ENCODE measurements at places on chromosomes 7 and 10.

DNA sequence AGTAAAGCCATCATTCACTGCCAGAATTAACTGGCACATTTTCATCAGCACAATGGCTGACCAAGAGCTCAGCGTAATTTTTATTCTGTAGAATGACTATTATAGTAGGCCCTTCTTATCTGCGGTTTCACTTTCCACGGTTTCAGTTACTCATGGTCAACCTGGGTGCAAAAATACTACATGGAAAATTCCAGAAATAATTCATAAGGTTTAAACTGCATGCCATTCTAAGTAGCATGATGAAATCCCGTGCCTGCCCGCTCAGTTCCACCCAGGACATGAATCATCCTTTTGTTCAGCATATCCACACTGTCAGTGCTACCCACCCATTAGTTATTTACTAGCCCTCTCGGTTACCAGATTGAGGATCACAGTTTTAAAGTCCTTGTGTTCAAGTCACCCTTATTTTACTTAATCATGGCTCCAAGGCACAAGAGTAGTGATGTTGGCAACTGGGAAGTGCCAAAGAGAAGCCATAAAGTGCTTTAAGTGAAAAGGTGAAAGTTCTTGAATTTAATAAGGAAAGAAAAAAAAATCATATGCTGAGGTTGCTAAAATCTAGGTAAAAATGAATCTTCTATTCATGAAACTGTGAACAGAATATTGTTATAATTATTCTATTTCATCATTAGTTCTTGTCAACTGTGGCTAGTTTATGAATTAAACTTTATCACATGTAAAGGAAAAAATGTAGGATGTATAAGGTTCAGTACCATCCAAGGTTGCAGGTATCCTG, 204.9 kb downstream of the DOCK4 start:
- no peak for DNase-seq

DNA sequence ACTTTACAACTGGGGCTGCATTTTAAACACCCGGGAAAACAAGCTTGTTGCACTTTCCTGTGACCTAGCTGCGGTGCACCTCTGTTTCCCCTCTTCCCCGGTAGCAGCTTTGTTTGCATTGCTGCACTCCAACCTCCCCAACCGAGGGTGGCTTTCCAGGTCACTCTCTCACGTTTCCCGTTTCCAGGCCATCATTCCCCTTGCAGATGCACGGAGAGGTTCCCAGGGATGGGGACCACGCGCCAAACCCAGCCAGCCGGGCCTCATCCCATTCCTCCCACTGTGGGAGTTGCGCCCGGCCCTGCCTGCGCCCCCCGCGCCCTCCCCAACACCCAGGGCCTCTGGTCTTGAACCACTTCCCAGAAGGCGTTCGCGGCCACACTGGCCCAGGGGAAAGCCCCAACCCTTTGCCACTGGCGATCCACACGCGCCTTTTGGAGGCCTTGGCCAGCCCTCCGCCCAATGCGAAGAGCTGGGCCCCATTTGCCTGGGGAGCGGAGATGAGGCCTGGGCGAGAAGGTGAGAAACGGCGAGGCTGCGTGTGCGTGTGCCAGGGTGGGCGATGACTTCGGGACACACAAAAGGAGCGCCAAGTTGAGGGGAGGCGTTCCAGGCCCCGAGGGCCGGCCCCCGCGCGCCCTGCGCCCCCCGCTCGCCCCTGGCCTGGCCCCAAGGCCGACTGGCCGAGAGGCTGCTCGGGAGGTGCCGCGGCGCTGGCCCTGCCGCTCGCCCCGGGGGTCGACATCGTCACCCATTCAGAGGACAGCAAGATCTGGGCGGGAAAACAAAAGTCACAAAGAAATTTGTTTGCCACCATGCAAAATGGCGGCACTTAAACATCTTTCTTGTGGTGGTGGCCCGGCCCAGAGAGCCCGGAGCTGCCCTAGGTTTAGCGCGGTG, 15.9 kb downstream of the SKIDA1 start:
- no peak for DNase-seq

GRCh38 chr10:129133856-129134255, 333.2 kb upstream of the MGMT start:
- DNase-seq, result no peak

- peak; percentile 41 for DNase-seq
Measured at GRCh38 chr7:157568770-157569584, 232.2 kb downstream of the DNAJB6 start.

DNA sequence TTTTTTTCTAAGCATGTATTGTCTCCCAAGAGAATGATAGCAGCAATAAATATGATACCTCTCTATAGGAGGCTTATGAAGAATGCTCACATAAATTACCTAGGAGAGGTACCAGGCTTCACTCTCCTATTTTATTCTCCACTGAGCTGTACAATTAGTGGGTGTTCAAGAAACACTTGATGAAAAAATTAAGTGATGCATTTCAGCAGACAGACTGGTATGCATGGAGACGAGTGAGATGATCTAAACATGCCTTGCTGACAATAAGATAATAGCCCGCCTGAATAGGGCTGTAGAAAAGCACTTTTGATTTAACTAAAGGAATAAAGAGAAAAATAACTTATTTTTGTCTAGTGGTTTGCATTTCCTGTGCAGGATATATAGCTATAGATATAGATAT, 1449.7 kb downstream of the GATA3 start:
- no peak for DNase-seq
